ENCODE measurements at places on chromosomes 7 and 10.

DNA sequence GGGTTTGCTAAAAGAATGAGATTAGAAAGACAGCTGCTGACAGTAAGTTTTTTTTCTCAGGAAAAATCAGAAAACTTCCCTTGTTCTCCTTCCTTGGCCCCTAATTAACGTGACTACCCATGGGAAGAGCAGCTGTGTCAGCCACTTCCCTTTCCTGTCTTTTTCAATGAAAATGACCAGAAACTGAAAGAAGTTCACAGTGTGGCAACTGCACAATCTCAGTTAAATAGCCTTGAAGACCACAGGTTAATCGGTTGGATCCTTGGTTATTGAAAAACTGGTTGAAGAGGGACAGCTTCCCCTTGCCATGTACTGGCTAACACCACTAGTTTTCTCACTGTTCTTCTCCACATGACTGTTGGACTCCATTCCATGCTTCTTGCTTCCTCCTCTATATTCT, 148.8 kb upstream of the AGR3 start:
- DNase-seq, result no peak

DNA sequence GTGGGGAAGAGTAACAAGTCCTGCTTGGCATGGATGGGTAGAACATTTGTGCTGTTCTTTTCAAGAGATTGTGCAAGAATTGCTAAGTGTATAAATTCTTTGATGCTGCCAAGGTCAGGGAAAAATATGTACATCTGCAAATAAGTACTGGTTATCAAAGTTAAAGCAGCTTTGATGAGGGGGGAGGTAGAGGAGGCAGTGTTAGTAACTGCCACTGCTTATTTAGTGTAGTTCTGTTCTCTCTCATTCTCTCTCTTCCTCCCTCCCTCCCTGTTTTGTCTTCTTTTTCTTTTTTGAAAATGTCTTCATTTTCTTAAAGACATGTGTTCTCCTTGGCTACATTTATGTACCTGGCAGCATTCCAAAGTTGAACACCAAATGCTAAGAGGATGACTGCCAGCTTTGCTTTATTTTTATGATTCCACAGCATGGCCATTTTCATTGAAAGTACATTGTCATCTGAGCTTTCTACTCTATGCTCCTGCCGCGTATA, 18.6 kb downstream of the CACNB2 start:
- DNase-seq, result no peak

DNA sequence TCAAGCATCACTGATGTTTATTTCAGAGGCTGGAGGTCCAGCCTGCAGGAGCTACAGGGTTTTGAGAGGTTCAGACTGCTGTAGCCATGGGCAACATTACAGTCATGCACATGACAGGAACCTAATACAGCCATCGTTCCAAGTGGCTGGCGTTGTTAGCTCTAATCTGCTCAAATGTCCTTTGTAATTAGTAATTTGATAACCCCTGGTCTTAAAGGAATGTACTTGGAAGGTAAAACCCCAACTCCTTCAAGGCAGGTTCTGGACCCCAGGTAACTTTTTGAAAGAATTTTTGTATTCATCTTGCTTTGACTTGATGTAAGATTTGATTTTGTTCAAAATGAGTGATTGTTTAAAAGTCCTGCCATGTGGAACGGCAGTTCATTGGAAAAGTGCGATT, 34.7 kb upstream of the FOXI2 start:
- DNase-seq, result no peak

GRCh38 chr10:106540645-106541044, 623.9 kb downstream of the SORCS1 start:
- no peak for DNase-seq

DNA sequence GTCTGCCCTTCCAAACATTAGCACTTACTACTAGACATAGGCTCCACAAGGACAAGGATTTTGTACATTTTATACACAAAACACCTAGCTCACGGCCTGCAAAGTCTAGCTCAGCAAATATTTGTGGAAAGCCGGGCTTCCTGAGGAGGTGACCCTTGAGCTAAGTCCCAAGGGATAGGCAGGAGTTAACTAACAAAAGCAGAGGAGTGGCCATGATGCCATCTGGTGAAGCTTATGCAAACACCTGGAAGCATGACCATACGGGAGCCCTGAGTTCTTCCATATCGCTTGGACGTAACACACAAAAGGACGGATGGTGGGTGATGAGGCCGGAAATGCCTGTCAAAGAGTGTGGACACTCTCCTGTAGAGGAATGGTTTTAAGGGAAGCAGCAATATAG, 25.9 kb upstream of the YAE1 start:
- no peak for DNase-seq

- peak; percentile 46 for DNase-seq
Observed at GRCh38 chr10:58291538-58292174, 22.7 kb downstream of the CISD1 start.

GRCh38 chr10:49243610-49244283, 55.2 kb upstream of the C10orf71 start:
- DNase-seq, result no peak
